ENCODE measurements at places on chromosomes 6 and 20.

GRCh38 chr6:156508923-156509322, 268.3 kb upstream of the ARID1B start:
- DNase-seq = no peak

DNA sequence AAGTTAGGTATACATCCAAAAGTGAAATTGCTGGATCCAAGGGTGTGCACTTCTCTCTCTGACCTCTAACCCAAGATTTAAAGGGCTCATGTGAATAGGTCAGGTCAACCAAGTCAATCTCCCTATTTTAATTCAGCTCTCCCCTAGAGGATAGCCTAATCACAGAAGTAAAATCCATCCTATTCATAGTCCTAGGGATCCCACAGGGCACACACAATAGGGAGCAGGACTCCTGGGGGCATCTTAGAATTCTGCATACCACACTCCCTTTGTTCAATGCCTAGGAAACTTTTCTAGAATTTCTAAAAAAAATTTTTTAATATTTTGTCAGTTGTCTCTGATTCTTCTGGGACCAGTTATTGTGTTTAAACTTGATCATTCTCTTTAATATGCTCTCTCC, 35.1 kb downstream of the CST9L start:
- no peak for DNase-seq

- no peak for DNase-seq
These were observed 140.4 kb downstream of the HDGFL1 start for GRCh38 chr6:22709803-22710202.

- DNase-seq = no peak
These were observed 50.4 kb downstream of the MAP3K7 start for GRCh38 chr6:90536520-90536919.

DNA sequence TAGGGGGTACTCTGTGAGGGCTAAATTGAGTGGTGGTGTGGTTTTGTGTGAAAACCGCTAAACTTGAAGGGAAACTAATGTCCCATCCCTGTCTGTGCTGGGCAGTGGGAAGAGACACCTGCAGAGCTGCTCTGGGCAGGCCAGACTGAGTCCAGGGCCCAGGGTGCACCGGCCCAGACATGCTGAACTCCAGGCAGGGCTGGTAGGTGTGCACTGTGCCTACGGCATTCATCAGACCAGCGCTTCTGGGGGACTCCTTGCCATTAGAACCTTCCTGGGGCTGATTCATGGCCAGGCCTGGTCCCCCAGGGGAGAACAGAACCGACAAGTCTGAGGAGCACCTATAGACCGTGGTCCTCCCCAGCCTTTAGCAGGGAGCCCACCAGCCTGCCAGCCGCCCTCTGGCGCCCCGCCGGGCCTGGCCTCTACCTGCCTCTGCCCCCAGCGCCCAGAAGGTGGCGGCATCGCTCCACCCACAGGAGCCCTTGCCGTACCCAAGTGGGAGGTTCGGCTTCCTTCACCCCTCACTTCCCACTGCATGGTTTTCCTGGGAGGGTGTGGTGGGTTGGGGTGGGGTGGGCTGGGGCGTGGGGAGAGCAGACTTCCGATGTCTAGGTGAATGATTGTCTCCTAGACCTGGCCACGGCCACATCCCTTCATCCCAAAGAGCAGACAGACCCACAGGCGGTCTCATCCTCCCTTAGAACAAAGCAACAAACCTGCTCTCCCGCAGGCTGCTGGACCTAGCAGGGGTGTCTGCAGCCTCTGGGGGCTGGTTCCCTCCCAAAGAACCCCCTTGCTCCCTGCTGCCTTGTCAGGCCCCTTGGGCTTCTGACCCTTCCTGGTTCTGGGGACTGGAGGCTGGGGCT, 15.5 kb downstream of the CCDC167 start:
- DNase-seq = peak; percentile 66

GRCh38 chr6:108446629-108447150, 114.0 kb upstream of the FOXO3 start:
- DNase-seq = no peak

GRCh38 chr6:71454056-71454455, 165.4 kb downstream of the OGFRL1 start:
- no peak for DNase-seq

- no peak for DNase-seq
These were observed 4.2 kb downstream of the IL17A start for GRCh38 chr6:52190409-52190808.

GRCh38 chr6:21327326-21328112, 266.0 kb upstream of the SOX4 start:
- DNase-seq = no peak

DNA sequence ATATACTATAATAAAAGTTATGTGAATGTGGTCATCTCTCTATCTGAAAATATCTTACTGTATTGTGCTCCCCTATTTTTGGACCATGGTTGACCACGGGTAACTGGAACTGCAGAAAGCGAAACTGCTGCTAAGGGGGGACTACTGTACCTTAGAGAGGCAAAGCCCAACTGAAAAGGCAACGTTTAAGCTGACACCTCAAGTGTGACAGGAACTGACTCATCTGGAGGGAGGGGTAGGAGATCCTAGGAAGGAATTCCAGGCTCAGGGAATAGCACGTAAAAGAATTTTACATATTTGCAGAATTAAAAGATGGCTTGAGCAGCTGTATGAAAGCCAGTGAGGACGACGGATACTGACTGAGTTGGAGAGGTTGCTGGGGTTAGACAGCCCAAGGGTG, 34.8 kb downstream of the ELOVL2 start:
- DNase-seq = no peak

DNA sequence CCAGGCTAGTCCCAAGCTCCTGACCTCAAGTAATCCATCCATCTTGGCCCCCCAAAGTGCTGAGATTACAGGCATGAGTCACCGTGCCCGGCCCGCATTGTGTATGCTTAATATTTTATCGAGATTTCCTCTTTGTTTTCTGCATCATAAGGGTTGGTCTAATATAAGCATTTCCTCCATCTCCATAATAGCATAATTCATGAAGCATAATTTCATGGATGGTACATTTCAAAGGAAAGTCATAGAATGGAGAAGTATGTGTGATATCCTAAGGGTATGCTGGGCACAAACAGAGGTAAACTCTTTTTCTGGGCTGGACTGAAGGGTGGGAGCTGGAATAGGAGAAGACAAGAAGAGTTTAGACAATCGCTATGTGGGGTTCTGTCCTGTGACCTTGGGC, 17.5 kb upstream of the TIAM2 start:
- no peak for DNase-seq

- DNase-seq = no peak
These were observed 138.3 kb upstream of the AKIRIN2 start for GRCh38 chr6:87840324-87840723.

DNA sequence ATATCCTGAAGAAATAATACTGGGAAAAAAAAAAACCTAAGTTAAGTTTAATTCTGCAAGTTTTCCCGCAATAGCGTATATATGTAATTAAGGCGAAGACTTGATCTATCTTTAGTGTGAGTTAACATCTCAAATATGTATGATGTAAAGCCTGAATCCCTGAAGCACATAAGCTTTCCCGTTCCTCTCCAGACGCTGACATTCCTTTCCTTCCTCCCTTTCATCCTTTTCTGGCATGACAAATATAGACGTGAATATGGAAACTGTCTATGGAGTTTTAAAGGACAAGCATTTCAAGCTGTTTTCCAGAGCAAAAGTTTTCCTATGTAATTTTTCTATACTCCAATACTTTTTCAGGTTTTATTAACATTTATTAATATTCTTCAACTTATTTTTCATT, 637.0 kb downstream of the COL12A1 start:
- no peak for DNase-seq

- DNase-seq = no peak
These were observed 655.0 kb downstream of the QKI start for GRCh38 chr6:164069350-164069990.

GRCh38 chr20:37205794-37206193, 26.4 kb upstream of the MROH8 start:
- DNase-seq = no peak
